ENCODE measurements at places on chromosomes 16 and 17. TPM values are rescaled to one million over a fixed set of nuclear protein-coding genes. Genes with fewer than 3 reads are reported as not detected.
A peak's percentile ranks its signal among the peaks of the same experiment; 100 is the strongest.

The KRTAP4-3 gene
- not detected for total RNA-seq

The ADGRG1 gene
- total RNA-seq, result 195 TPM

The KCNH6 gene
- total RNA-seq, result not detected

The CHTF18 gene
- total RNA-seq, result 97.6 TPM

The NPIPA5 gene
- 8.3 TPM for total RNA-seq

The WFIKKN1 gene
- total RNA-seq, result 0.39 TPM

The CTU2 gene
- total RNA-seq, result 44.3 TPM

The TMEM88 gene
- 3.2 TPM for total RNA-seq

The XAF1 gene
- total RNA-seq, result not detected

DNA sequence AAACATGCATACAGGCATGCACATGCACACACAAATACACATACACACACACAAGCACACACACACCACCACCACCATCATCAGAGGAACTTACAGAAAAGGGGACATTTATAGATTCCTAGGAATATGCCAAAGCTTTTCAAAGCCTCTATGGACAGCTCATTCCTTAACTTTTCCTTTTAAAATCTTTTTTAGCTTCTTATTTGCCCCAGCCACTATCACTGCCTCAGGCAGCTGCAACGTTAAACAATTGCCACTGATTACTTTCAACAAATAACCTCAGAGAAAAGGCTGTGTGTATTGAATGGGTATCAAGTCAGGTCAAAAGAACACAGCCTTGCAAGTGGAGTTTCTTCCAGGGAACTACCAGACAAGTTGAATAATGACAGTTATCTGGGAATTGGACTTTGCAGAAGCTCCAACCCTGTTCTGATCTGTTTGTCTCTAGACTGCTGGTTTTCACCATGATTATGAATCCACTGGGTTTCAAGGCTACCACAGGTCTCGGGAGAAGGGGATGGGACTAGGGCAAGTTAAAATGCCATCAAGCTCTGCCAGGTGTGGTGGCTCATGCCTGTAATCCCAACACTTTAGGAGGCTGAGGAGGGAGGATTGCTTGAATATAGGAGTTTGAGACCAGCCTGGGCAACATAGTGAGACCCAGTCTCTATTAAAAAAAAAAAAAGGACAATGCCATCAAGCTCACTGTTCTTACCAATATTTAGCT lies 21.9 kb upstream of the BEAN1 start:
- H3K4me3 ChIP-seq, result no peak overlapping the region
- no peak overlapping the region for H3K27ac ChIP-seq
- H3K27me3 ChIP-seq, result no peaks in the 10 kb centered on the region

DNA sequence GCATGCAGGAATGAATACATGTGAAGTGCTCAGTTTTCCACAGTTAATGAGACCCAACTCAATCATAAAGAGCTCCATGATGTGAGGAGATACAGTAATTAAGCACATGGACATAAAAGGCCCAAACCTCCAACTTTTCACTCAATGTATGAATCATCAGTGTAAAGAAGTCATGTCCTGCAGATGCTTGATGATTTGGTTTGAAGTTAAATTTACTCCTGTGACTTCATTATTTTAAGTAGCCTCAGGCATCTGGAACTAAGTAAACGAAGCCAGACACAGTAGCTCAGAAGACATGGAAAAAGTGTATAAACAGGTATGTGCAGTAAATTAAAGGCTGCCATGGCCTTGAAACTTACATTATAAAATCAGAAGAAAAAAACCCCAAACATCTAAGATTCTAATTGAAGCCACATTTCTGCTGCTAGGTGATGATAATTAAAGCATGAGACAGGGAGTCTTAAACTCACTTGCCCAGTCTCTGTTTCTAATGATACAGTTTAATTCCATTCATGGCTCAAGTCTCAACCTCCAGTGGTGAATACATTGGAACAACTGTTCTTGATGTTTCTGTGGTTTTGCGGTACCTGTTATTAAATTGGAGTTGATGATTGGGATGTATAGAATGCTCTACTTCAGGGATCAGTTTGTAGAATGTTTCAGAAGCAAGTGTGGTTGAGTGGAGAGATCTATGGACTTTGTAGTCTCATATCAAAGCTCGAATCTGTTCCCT lies 28.9 kb upstream of the CCL2 start:
- H3K4me3 ChIP-seq, result no peak overlapping the region
- no peak for DNase-seq
- no peaks in the 10 kb centered on the region for H3K36me3 ChIP-seq
- H3K27me3 ChIP-seq, result no peaks in the 10 kb centered on the region
- no peaks in the 10 kb centered on the region for H3K4me1 ChIP-seq

- H3K4me1 ChIP-seq, result peaks cover 6% of the 10 kb centered on the region
- no peak for DNase-seq
- H3K27me3 ChIP-seq, result no peaks in the 10 kb centered on the region
- H3K36me3 ChIP-seq, result no peaks in the 10 kb centered on the region
Observed at GRCh38 chr16:72162105-72162692, 9.8 kb downstream of the PMFBP1 start.

DNA sequence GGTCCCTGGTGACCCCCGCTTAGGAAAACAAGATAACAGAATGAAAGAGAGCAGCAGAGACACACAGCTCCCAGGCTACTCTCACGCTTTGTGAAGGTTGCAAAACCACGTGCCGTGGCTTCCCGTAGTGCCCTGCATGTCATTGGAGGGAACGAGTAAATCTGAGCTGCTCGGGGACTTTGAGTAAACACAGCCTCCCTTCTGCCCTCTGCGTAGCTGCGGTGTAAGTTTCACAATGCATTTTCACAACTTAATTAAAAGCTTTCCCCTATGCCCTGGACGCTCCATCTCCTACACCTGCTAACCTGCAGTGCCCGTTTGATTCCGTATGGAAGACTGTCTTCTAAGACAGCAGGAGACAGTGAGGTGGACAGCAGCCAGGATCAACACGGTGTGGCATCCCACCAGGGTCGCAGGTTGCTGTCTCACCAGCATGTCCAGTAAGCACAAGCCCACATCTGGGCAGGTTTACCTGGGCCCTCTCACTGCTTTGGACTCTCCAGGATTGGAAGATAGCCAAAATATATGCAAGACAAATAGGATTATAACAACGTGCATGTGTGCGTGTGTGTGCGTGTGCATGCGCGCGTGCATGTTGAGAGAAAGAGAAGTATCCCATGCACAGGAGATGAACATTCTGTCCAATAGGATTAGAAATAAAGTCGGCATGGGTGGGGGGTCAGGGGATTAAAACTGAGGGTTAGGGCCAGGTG lies 116.4 kb upstream of the RCVRN start:
- no peak overlapping the region for H3K4me3 ChIP-seq
- H3K27ac ChIP-seq, result no peak overlapping the region
- H3K27me3 ChIP-seq, result no peaks in the 10 kb centered on the region
- H3K36me3 ChIP-seq, result no peaks in the 10 kb centered on the region
- DNase-seq, result no peak

DNA sequence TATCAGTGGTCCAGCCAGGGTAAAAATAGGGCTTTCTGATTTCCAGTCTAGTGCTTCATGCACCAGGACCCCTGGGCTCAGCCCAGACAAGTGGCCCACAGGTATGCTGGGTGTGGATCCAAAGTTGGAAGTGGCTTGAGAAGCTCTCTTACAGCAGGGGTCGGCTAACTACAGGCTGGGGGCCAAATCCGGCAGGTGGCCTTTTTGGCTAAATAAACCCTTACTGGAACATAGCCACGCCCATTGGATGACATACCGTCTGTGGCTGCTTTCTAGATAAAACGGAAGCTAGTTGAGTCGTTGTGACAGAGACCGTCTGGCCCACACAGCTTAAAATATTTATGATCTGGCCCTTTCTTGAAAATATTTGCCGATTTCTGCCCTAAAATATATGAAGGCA lies 119.0 kb upstream of the CDC42EP4 start:
- no peaks in the 10 kb centered on the region for H3K27me3 ChIP-seq
- H3K36me3 ChIP-seq, result no peaks in the 10 kb centered on the region
- no peak for DNase-seq
- H3K4me1 ChIP-seq, result no peaks in the 10 kb centered on the region
- H3K4me3 ChIP-seq, result no peak overlapping the region

DNA sequence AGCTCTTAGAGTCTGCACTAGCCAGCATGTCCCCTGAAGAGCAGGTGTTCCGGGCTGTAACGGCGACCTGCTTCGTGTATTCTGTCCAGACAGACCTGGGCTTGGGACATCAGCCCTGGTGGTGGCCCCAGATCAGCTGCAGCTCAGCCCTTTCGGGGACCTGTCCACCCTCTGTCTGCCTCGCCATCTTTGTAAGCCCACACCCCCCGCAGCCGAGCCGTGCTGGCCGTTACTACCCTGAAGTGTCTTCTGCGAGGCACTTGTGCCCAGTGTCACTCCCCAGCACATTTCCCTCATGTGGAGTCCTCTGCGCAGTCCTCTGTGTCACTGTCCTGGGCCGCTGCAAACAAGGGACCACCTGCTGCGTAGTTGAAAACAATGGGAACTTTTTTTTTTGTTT lies 10.4 kb downstream of the CARD14 start:
- no peaks in the 10 kb centered on the region for H3K36me3 ChIP-seq
- no peak overlapping the region for H3K27ac ChIP-seq
- H3K4me1 ChIP-seq, result peaks cover 5% of the 10 kb centered on the region
- no peaks in the 10 kb centered on the region for H3K27me3 ChIP-seq

- H3K4me1 ChIP-seq, result peaks cover 4% of the 10 kb centered on the region
- no peaks in the 10 kb centered on the region for H3K36me3 ChIP-seq
- H3K27me3 ChIP-seq, result no peaks in the 10 kb centered on the region
Observed at GRCh38 chr17:8210761-8211458, 535 bp upstream of the AURKB start.

- H3K27me3 ChIP-seq, result no peaks in the 10 kb centered on the region
- H3K4me3 ChIP-seq, result no peak overlapping the region
- no peak for DNase-seq
- no peak overlapping the region for H3K27ac ChIP-seq
Observed at GRCh38 chr16:87583453-87584131, 18.7 kb upstream of the JPH3 start.

DNA sequence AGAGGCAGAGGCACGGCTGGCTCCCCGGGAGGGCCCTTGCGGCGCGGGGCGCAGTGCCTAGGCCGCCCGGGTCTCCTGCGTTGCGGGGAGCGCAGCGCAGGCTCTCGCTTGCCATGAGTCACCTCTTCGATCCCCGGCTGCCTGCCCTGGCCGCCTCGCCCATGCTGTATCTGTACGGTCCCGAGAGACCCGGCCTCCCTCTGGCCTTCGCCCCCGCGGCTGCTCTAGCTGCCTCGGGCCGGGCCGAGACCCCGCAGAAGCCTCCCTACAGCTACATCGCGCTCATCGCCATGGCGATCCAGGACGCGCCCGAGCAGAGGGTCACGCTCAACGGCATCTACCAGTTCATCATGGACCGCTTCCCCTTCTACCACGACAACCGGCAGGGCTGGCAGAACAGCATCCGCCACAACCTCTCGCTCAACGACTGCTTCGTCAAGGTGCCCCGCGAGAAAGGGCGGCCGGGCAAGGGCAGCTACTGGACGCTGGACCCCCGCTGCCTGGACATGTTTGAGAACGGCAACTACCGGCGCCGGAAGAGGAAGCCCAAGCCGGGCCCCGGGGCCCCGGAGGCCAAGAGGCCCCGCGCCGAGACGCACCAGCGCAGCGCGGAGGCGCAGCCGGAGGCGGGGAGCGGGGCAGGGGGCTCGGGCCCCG lies 390 bp downstream of the FOXL1 start:
- peaks cover 9% of the 10 kb centered on the region for H3K4me1 ChIP-seq
- DNase-seq, result no peak
- no peaks in the 10 kb centered on the region for H3K27me3 ChIP-seq
- no peak overlapping the region for H3K27ac ChIP-seq
- H3K36me3 ChIP-seq, result no peaks in the 10 kb centered on the region

DNA sequence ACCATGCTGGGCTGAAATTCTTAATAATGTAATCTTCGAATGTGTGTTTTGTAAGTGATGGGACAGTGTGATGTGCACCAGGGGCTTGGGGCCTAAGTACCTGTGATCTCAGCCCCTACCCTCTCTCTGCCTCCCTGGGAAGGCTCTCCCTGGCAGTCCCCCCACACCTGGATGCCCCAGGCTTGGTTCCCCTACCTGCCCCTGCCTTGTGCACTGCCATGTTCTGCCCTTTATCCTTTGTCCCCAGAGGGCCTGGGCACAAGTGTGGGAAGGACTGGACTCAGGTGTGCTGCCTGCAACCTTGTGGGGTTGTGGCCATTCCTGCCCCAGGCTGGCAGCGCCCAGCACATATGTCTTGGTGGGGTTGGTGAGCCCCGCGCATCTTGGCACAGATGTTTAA lies 55.4 kb upstream of the CREBBP start:
- no peaks in the 10 kb centered on the region for H3K36me3 ChIP-seq
- DNase-seq, result no peak
- H3K27me3 ChIP-seq, result no peaks in the 10 kb centered on the region
- peaks cover 5% of the 10 kb centered on the region for H3K4me1 ChIP-seq
- H3K27ac ChIP-seq, result no peak overlapping the region

GRCh38 chr17:21199311-21199710 lies 14.7 kb downstream of the TMEM11 start:
- DNase-seq, result no peak
- no peaks in the 10 kb centered on the region for H3K27me3 ChIP-seq
- no peak overlapping the region for H3K4me3 ChIP-seq
- H3K36me3 ChIP-seq, result peaks cover 6% of the 10 kb centered on the region

GRCh38 chr16:16162591-16162990 lies 60.7 kb downstream of the ABCC6 start:
- H3K4me3 ChIP-seq, result no peak overlapping the region
- no peaks in the 10 kb centered on the region for H3K4me1 ChIP-seq
- no peak for DNase-seq
- H3K27ac ChIP-seq, result no peak overlapping the region

DNA sequence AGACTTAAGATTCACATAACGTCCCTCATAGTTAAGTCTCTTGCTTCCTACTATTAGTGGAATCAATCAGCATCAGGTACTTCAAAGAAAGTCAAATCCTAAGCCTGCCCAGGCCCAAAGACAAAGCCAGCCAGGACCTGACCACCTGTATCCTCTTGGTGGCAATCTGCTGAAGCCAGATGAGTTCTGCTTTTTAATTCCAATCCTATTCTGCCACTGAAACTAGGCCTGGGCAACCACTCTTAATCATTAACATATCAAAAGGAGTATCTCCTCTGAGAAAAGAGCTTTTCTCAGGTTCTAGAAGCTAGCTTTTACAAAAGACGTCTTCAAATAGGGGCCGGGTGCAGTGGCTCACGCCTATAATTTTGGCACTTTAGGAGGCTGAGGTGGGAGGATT lies 15.1 kb upstream of the GLG1 start:
- no peaks in the 10 kb centered on the region for H3K4me1 ChIP-seq
- H3K36me3 ChIP-seq, result peaks cover 7% of the 10 kb centered on the region
- no peak for DNase-seq

- no peaks in the 10 kb centered on the region for H3K36me3 ChIP-seq
- H3K27me3 ChIP-seq, result no peaks in the 10 kb centered on the region
- H3K4me1 ChIP-seq, result peaks cover 23% of the 10 kb centered on the region
- DNase-seq, result no peak
- peak overlapping the region; percentile 3 for H3K27ac ChIP-seq
Observed at GRCh38 chr17:76530095-76530723, 7.3 kb downstream of the CYGB start.

GRCh38 chr16:5045499-5046115 lies 11.9 kb upstream of the NAGPA start:
- no peaks in the 10 kb centered on the region for H3K36me3 ChIP-seq
- peaks cover 5% of the 10 kb centered on the region for H3K4me1 ChIP-seq
- DNase-seq, result no peak
- H3K27me3 ChIP-seq, result no peaks in the 10 kb centered on the region
- no peak overlapping the region for H3K27ac ChIP-seq
- no peak overlapping the region for H3K4me3 ChIP-seq

GRCh38 chr17:41967141-41967920 lies 736 bp downstream of the CNP start:
- H3K27me3 ChIP-seq, result no peaks in the 10 kb centered on the region
- H3K27ac ChIP-seq, result peak overlapping the region; percentile 0
- no peak for DNase-seq
- peaks cover 8% of the 10 kb centered on the region for H3K36me3 ChIP-seq
- H3K4me1 ChIP-seq, result peaks cover 19% of the 10 kb centered on the region
